ENCODE measurements at places on chromosomes 16 and 17.

DNA sequence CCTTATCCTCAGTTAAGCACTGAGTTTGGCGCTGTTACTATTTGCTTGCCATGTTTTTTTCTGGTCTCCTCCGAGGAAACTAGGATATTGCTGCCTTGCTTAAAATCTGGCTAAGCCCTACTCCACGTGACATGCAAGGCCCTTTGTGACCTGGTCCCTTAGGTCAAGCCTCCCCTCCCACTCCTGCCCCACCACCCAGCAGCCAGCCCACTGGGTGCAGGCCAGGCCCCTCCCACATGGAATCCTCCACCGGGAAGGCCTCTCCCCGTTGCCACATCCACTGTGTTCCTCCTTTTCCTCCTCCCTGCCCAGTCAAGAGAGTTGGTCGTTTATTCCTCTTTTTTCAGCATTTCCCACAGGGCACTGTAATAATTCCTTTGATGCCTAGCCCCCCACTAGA lies 16.2 kb downstream of the PSMD3 start:
- DNase-seq: no peak

- no peak for DNase-seq
Measured at GRCh38 chr17:49022391-49022941, 25.3 kb downstream of the IGF2BP1 start.

- no peak for DNase-seq
Measured at GRCh38 chr17:38420518-38420917, 7.7 kb upstream of the ARHGAP23 start.

DNA sequence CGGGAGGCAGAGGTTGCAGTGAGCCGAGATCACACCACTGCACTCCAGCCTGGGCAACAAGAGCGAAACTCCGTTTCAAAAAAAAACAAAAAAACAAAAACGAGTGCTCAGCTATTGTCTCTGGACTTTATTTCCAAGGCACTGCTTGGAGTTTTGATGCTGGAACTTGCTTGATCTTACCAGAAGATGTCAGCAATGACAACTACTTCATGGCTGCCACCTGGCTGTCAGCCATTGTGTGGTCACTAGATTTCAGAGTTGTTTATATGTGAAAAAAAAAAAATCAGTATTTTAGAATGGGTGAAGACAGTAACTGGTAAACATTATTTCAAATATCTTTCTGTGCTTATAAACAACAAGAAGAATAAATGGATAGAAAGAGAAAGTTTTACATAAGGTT lies 26.3 kb upstream of the OR4D1 start:
- DNase-seq: peak; percentile 78

DNA sequence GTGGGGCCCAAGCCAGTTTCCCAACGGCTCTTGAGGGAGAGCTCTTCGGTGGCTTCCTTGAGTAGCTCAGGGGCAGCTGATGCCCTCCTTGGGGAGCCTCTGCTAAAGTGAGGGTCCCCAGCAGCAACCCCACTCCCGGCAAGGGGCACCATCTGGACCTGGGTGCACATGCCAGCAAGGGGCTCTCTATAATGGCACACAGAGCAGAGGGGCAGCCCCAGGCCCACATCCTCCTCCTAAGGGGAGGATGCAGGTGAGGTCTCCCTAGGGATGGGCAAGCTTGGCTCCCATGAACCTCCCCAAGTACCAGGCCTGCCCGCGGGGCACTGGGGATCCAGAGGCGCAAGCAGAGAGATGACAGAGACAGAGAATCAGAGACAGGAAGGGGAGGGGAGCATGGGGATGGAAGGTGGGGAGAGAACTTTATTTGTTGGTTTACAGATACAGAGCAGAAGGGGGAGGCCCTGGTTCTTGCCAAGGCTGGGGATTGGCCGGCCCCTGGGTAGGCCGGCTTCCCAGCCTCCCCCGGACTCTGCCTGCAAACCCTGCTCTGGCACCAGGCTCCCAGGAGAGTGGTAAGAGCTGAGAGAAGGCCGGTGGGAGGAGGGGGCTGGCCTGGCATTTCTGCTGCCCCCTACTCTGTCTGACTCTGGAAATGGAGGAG lies 61.4 kb downstream of the SRCIN1 start:
- DNase-seq: no peak

GRCh38 chr17:81912441-81913309 lies 1.5 kb upstream of the PCYT2 start:
- DNase-seq: no peak

DNA sequence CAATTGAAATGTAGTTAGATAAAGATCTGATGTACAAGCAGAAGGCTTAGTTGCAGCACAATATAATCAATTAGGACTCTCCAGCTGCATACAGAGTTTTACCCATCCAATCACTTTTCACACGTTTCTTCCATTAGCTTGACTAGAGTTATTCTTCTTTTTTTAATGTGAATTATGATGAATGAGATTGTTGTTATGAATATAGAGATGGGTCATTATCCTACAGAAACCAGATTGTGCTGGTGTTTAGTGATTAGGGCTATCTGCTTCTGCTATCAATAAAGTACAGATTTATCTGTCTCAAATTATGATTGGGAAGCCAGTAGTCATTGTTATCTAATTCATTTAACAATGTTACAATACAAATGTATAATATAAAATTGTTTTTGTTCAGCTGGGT lies 221.4 kb upstream of the TBX2 start:
- no peak for DNase-seq

GRCh38 chr17:21240369-21241055 lies 12.7 kb downstream of the NATD1 start:
- DNase-seq: no peak

GRCh38 chr16:27514806-27515205 lies 34.9 kb downstream of the GTF3C1 start:
- no peak for DNase-seq

GRCh38 chr16:25157271-25157875 lies 45.8 kb downstream of the LCMT1 start:
- no peak for DNase-seq

GRCh38 chr17:34757106-34757505 lies 177.7 kb downstream of the TMEM132E start:
- DNase-seq: no peak

DNA sequence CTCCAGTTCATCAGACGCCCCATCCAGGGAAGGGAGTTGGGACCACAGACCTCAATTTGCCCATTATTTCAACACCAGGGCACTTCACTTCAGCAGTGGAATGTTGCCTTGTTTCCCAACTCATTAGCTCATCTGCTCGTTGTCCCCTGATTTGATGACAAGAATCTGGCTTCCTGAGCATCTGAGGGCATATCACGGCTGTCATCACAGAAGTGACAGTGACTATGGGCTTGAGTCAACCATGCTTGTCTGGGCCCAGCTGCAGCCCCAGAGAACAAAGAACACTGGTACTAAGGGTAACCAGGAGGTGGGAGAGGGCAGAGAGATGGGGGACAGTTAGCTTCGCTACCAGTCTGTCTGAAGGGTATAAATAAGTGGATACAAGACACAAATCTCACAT lies 266.0 kb upstream of the SDK2 start:
- DNase-seq: no peak

- DNase-seq: no peak
Measured at GRCh38 chr16:67146523-67147357, 4.1 kb downstream of the B3GNT9 start.

DNA sequence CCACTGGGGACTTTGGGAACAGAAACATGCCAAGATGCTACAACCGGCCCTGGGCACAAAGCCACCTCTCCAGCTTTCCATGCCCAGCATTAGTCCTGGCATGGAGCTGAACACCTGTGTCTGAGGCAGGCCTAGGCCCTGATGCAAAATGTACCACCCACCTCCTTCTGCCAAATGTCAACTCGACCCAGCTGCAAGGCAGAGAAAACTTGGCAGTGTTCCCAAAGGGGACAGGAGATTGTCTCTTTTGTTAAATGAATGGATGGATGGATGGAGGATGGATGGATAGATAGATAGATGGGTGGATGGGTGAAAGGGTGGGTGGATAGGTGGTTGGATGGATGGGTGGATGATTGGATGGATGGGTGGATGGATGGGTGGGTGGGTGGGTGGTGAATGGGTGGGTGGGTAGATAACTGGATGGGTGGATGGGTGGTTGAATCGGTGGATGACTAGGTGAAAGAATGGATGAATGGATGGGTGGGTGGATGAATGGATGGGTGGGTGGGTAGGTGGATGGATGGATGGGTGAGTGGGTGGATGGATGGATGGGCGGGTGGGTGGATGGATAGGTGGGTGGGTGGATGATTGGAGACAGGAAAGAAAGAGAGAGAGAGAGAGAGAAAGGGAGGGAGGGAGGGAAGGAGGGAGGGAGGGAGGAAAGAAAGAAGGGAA lies 73.4 kb upstream of the TNRC6C start:
- no peak for DNase-seq

GRCh38 chr16:14559809-14560241 lies 70.2 kb downstream of the PARN start:
- DNase-seq: no peak

DNA sequence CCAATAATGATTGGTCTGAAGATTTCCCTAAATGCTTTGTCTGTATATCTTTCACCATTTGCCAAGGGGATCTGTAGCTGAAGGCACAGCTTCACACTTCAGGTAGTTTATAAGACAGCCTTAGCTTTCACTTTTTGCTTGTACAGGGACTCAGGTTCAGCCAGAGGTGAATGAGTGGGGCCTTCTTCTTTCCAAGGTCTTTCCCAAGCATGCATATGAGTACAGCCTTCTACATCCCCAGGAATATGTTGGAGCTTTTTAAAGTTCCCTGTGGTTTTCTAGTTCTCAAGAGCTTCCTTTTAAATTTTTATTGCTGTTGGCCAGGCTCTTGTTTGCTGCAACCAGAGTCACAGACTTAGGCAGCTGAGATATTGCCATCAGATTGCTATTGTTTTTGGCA lies 17.9 kb upstream of the SPDYE4 start:
- DNase-seq: no peak

DNA sequence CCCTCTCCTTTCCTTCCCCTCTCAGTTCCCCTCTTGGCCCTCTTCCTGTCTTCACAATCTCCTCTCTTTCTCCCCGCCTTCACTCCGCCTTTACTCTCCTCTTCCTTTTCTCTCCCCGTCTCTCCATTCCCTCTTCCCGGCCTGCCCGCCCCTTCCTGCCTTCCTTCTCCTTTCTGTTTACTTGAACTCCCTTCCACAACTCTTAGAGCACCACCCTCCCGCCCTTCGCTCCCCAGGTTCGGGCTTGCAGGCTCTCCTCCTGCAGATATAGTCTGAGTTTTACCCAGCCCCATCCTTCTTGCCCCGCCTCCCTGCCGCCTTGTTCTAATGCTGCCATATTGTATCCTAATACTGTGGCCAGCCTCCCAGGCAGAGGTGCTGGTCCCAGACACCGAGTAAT lies 201.5 kb upstream of the N4BP1 start:
- DNase-seq: no peak

DNA sequence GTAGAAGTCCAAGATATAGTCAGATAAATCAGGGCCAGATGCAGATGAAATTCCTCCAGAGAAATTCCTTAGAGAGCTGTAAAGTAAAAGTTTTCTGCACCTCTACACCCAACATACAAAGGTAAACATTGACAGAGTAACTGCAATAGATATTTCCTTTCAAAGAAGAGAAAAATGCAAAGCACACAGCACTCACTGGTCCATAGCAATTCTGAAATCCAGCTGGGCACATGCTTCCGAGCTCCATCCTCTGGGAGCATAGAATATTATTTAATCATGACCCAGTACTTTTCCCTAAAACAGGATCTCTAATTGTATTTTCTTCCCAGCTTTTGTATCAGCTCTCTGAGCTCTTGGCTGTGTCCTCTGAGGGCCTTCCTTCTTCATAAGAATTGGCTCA lies 239.5 kb upstream of the IRX3 start:
- no peak for DNase-seq

GRCh38 chr17:13957636-13958035 lies 111.7 kb upstream of the COX10 start:
- no peak for DNase-seq

DNA sequence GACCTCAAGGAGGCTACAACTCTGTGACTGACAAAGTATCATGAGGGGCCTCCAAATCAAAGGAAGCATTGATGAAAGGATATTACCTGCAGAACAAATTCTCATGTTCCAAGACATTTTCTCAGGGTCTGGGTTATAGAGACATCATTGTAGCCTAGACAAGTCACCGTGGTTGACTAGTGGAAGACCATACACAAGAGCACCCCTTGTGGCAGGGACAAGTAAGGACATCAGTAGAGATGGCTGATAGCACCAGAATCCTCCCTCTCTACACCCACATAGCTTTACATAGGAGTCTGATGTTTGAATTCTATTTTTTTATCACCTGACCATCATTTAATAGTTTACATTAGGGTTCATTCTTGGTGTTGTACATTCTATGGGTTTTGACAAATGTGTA lies 32.5 kb upstream of the CDH8 start:
- DNase-seq: no peak

DNA sequence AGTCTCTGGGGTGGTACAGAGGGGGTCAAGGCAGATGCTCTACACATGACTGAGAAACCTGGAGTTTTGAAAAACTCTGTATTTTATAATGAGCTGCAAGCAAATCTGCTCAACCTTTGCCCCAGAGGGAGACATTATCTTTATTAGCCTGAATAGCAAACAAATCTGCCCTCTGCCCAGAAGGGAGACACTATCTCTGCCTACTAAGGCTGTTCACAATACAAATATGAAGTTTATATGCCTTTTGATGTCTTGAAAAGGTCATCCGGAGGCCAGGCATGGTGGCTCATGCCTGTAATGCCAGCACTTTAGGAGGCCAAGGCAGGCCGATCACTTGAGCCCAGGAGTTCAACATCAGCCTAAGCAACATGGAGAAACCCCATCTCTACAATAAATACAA lies 11.0 kb upstream of the XYLT1 start:
- DNase-seq: no peak

GRCh38 chr17:70100983-70101382 lies 26.0 kb downstream of the KCNJ16 start:
- DNase-seq: no peak

All from T-cell (primary cell).